ENCODE measurements at places on chromosomes 1 and 21.
A peak's percentile ranks its signal among the peaks of the same experiment; 100 is the strongest.

DNA sequence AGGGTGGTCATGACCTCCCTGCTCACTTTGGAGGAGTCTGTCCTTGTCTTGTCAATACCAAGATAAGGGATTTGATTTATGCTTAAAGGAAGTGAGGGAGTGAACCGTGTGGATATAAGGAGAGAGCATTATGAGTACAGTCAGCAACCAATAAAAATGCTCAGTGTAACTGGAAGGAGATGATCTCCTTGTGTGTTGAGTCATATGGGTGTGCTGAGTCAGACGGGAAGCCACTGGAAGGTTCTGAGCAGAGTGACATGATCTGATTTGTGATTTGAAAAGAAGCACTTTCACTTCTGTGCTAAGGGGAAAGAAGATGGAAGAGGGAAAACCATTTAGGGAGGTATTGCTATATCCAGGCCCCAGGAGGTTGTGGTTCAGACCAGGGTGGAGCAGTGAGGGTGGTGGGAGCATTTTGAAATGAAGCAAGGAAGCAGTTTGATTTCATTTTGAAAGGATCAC, 2.5 kb upstream of the BCL10 start:
- DNase-seq = peak; percentile 63

DNA sequence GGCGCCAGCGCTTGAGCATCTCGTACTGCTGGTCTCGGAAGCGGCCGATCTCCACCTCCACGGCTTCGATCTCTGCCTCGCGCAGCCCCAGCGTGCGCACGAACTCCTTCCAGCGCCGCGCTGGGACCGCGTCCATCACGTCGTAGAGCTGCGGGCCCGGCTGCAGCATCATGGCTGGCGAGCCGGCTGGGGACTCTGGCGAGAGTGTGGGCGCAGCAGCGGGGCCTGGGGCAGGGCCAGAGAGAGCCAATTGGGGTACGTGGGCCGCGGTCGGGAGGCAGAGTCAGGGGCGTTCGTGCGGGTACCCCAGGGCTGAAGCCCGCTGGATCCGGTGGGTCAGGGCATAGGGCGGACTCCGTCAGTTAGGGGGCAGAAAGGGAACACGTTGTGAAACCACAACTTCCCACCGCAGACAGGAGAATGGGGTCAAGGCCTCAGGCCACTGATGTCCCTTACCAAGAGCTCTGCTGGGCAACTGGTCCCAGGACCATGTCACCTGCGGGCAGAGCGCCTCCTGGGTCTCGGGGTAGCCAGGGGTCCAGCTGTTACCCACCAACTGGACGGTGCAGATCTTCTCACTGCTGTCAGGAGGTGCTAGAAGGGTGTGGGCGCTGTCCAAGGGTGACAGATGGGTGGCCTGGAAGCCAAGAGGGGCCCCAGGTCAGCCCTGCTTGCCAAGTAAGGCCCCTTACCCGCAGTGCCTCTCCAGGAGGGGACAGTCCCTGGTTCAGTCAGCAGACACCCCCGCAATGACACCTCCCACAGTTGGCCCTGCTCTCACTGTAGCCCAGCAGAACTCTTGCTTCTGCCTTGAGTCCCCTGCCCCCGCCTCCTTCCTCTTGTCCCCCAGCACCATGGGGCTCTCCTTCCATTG, 4.2 kb downstream of the TNFRSF25 start:
- DNase-seq = no peak

DNA sequence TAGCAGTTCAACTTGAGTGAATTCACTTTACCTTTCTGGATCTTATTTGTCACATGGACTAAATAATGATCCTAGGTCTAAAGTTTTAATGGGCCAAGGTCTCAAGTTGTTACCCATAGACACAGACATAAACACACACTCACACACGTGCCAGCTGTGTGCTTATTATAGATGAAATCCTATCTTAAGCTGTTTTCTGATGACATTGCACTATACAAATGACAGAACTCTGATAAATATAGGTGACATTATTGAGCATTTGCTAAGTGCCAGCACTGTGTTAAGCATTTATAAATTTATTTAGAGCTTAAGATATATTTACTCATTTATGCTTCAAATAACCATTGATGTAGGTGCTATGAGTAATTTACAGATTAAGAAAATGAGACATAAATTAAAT, 474.4 kb upstream of the NR5A2 start:
- DNase-seq = no peak

- DNase-seq = no peak
Observed at GRCh38 chr1:42690477-42691156, 8.4 kb downstream of the YBX1 start.

- DNase-seq = no peak
Observed at GRCh38 chr1:52825868-52826267, 16.7 kb upstream of the ZYG11A start.

DNA sequence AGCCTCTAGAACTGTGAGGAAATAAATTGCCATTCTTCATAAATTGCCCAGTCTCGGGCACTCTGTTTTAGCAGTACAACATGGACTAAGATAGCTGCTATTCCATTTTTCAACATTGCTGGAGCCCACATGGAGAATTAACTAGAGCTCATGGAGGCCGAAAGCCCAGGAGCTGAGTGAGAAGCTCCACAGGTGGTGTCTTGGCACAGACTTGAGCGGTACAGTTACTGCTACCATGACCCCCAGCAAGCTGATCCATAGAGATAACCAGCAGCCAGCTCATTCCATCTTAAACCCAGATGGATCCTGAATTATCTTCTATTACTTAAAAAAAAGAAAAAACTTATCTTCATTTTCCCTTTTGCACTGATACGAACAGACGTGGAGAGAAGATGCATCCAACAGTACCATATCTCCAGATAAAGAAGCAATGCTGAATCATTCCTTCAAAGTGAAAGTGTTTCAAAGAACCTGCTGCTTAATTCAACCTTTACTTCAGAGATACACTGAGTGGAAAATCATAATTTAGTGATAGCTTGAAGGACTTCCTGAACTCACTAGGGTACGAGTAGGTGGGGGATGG, 115.1 kb downstream of the SETD4 start:
- no peak for DNase-seq

- no peak for DNase-seq
Observed at GRCh38 chr1:97791251-97791650, 129.6 kb downstream of the DPYD start.

DNA sequence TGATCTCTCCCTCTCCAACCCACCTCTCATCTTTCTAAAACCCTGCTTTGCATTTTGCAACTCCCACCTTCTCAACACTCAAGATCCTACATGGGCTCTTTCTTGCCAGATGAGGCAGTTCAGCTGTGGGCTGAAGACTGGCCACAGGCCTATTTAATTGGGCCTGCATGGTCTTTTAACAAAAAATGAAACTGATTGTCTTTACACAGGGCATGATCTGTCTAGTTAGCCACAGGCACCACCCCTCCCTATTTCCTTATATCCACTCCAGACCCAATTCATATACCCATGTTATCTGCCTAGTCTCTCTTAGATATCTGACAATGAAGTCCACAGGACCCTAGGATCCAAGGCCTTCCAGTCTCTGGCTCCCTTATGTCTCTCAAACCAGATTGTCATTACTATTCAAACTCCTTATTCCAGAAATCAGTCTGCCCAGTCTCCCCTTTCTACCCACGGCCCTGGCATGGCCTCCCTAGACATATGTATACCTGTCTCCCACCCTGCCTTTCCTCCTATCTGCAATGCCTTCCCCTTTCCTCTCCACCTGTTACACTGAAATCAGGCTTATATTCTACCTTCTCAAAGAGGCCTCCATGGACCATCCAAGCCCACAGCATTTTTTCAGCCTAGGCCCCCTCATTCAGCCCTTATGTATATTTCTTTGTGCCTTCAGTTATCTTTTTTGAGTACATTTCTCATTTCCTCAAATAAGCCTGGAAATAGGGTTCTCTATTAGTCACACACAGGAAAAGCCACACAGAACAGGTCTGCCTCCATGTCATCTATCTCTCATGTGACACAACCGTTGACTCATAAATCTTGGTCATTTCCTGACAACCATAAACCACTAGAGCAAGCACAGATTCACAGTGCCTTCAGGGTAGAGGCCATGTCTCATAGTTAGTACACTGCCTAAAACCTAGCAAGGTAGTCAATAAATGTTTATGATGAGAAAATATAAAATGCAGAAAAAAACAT, 39.0 kb downstream of the LPAR3 start:
- DNase-seq = peak; percentile 30

- no peak for DNase-seq
Observed at GRCh38 chr1:47675721-47676120, 237.9 kb downstream of the FOXD2 start.

DNA sequence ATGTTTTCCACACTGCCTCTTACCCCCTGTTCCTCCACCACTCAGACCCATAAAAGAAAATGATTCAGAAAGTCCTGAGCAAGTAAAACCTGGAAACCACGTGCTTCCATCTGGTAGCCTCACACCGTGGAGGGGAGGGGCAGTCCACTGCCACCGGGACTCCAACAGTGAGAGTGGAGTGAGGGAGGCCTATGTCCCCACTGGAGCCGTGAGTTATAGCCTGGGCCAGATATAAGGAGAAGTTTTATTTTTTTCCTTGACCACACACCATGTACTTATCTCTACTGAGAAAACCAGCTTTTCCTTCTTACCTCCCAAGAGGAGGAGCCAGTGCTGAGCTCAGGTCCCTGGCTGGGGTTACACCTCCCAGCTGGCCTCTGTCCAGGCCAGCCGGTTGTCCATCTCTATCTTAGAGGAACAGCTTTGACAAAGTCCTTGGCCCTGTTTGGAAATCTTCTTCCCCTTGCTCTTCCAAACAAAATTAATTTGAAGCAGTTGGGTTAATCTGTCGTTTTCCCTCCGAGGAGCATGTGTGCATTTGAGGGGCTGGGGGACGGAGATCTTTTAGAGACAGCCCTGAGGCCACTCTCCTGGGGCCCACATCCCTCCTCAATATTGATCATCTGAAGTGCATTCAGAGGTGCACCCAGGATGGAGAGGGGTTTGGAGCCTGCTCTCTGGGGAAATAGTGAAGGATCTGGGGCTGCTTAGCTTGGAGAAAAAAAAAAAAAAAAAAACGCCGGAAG, 49.1 kb upstream of the SERBP1 start:
- no peak for DNase-seq

DNA sequence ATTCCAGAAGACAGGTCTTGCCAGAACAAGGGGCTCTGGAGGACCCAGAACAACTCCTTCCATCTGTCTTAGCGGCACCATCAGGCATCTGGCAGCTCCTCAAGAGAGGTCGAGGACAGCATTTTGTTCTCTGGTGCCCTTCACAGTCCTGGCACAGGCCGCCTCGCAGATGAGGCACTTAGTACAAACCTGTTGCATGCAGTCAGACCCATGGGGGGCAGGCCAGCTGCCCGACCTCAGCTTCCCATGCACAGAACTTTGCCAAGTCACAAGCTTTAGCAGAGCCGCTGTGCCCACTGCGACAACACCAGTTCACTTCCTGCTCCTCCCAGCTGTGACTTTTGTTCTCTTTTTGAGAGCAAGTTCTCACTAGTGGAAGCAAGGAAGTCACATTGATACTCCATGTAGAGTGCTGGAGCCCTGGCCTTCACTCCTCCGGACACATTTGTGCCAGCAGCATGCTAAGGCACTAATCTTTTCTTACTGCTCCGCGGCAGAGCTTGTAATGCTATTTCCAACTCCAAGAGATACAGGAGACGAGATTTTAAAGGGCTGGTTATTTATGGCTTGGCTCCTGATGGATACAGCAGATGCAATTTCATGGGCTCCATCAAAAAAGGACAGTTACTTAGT, 44.6 kb downstream of the HMGB4 start:
- DNase-seq = no peak

DNA sequence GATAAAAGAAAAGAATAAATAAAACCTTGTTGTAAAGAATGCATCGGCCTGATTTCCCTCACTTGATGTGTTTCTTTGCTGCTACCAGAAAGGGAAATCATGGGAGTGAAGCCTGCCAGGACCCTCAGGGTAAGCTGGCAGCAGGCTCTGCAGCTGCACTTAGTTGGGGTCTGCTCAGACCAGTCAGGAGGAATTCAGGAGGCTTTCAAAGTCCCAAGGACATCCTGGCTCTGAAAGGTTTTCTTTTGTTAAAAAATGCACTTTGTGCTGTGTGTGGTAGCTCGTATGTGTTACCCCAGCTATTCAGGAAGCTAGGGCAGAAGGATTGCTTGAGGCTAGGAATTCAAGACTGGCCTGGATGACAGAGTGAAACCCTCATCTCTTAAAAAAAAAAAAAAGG, 254.8 kb downstream of the ZNF648 start:
- DNase-seq = no peak

DNA sequence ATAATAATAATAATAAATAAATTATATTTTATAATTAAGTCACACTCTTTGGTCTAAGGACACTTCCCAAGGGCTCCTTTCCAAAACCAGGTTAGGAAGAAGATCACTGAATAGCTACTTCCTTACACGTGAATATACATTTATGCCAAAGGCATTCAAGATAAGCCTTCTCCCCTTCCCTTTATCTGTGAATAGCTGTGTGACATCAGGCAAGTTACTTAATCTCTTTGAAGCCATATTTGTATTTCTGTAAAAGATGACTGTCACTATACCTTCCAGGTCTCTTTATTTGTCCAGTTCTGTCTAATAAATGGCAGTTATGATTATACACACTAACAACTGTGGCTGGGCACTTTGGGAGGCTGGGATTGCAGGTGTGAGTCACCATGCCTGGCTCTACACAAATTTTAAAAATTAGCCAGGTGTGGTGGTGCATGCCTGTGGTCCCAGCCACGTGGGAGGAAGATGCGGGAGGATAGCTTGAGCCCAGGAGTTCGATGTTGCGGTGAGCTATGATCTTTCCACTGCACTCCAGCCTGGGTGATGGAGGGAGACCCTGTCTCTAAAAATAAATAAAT, 5.5 kb upstream of the RNF11 start:
- DNase-seq = no peak

DNA sequence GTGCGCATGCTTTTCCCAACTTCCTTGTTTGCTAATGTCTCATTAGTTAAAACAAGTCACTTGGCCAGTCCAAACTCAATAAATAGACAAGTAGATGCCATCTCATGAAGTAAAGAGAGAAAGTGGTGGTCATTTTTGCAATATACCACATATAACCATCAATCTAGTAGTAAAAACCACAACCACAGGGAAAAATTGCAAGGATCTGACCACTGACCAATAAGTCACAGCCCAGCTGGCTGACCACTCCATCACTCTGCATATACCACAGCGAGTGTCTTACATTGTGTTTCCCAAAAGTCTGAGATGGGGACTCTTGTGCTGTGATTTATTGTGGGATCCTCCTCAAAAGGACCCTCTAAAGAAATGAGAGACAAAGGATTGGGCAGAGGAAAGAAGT, 76.0 kb downstream of the FH start:
- no peak for DNase-seq
